Right ventricle myocardium inferior (tissue), 1 donor: ENCODE measurements at places on chromosomes 13 and 19.

DNA sequence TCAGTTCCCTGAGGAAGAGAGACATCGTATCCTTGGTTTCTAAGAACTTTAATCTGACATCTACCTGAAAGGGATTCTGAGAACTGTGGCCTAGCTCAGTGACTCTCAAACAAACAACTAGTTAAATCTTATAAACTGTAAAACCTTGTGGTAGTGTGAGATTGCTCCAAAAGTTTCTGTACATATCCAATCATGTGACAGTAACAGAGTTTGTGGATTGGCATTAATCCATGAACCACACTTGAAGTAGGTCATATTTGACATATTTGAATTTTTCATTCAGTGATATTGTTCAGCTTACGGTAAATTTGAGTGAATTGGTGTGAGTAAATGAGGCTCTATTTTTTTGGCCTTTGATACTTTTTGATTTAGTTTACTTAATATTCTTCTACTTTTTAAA, 15.0 kb downstream of the TDRD3 start:
- no peak for DNase-seq

- DNase-seq, result no peak
These were observed 40.9 kb downstream of the GNG7 start for GRCh38 chr19:2661615-2662014.

DNA sequence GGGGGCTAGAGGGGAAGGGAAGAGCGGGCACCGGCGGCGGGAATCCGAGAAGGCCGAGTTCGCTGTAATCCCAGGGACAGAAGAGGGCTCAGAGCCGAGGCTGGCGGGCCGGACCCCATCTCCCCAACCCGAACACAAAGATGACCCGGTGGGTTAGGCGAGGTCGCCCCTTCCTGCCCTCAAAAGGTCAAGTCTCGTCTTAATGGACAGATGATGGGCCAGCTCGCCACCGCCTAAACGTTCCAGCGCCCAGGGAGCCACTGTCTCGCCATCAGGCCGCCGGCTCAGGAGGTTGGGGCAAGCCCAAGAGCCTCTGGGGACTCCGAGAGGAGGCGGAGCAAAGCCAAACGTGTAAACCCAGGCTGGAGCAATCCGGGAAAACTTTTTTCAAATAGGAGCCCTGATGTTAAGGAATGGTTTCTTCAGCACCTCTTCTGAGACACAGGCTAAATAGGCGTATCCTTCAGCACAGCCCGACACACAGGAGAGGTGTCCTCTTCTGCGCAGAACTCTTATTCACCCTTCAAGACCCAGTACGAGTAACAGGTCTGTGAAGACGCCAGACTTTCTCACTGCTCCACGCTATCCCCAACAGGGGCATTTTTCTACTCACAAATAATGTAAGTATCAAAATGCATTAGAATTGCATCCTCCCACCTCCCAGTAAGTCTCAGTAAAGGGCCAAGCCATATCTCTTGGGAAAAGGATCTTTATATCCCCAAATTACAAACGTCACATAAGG, 6.3 kb upstream of the POU4F1 start:
- no peak for DNase-seq

- peak; percentile 52 for DNase-seq
These were observed 11.0 kb upstream of the SIGLEC11 start for GRCh38 chr19:49971991-49972411.

GRCh38 chr19:42201489-42202289, 15.8 kb downstream of the DEDD2 start:
- no peak for DNase-seq

DNA sequence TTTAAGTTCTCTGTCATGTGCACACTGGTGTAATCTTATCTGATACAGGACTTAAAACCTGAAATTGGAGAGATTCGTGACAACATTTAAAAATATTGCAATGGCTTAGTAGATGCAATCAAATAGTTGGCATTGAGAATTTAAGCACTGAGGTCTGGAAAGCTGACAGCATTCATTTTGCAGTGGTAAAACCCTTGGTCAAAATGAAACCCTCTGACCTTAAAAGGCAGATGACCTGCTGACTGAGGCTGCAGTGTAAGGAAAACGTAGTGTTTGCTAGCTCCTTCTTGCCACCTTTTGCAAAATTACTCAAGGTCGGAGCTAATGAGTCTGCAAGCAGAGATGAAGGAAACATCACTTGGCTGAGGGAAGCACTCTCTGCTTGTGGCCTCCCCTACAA, 150.6 kb downstream of the KCTD12 start:
- DNase-seq, result no peak

GRCh38 chr13:74868049-74868448, 613.9 kb downstream of the TBC1D4 start:
- no peak for DNase-seq

GRCh38 chr13:33514362-33514761, 228.8 kb upstream of the STARD13 start:
- DNase-seq, result no peak

DNA sequence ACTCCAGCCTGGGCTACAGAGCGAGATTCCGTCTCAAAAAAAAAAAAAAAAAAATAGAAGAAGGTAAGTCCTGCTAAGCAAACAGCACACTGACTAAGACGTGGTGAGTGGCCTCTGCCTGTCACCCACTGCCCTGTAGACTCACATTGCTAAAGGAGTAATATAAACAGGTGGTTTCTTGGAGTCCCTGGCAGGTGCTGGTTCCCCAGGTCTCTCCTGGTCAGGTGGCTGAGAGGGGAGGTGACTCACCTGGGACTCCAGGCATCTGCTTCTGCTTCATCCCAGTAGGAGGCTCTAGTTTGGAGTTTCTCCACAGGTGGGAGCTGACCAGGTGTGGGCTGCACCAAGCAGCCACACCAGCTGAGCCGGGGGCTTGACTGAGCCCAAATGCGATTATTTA, at the start of gene OR10H1:
OR10H1 (minus strand) TSS at position 359 of the 400 bp plus-strand sequence. CDS start 7,627 bp downstream, outside the sequence.
- DNase-seq, result no peak

GRCh38 chr19:30711826-30712225, 339.6 kb downstream of the ZNF536 start:
- DNase-seq, result no peak

GRCh38 chr19:30857388-30857787, 485.2 kb downstream of the ZNF536 start:
- no peak for DNase-seq

GRCh38 chr13:45951724-45952123, 100.2 kb upstream of the SIAH3 start:
- no peak for DNase-seq

DNA sequence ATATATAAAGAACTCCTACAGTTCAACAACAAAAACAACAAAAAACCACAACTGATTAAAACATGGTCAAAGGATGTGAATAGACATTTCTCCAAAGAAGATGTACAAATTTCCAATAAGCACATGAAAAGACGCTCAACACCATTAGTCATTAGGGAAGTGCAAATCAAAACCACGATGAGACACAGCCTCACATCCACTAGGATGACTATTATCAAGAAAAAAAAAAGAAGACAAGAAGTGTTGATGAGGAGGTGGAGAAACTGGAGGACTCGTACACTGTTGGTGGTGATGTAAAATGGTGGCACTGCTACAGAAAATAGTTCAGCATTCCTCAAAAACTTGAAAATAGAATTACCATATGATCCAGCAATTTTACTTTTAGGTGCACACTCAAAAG, 61.0 kb upstream of the SOX1 start:
- DNase-seq, result no peak

- DNase-seq, result no peak
These were observed 18.8 kb downstream of the ZC3H4 start for GRCh38 chr19:47094557-47095475.

GRCh38 chr13:23547000-23547590, 23.1 kb upstream of the TNFRSF19 start:
- peak; percentile 78 for DNase-seq

- DNase-seq, result no peak
These were observed 10.8 kb downstream of the F2RL3 start for GRCh38 chr19:16899566-16900075.

- no peak for DNase-seq
These were observed 211.2 kb upstream of the RXFP2 start for GRCh38 chr13:31528176-31528575.

DNA sequence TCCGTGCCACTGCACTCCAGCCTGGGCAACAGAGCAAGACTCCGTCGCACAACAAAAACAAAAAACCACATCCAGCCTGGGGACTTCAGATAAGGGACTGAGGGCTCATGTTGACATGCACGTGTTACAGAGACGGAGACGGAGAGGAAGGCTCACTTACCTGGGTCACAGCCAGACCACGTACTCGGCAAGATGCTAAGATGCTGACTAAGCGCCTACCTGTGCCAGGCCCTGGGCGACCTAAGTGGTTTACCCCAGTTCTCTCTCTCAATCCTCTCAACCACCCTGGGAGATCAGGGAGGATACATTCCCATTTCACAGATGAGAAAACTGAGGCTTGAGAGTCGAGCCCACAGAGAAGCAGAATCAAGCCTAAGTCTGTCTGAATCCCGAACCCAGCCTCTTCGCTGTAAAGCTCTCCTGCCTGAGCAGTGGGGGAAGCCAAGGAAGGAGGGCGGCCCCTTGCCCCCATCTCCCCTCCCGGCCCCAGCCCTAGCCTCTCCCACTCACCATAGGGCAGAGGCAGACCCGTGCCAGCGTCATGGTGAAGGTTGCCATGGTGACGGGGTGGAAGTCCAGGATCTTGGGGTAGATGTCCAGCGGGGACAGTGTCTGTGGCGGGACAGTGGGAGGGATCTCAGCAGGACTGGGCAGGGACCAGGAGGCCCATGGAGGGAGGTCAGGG, 13.5 kb downstream of the ERCC2 start:
- peak; percentile 13 for DNase-seq

DNA sequence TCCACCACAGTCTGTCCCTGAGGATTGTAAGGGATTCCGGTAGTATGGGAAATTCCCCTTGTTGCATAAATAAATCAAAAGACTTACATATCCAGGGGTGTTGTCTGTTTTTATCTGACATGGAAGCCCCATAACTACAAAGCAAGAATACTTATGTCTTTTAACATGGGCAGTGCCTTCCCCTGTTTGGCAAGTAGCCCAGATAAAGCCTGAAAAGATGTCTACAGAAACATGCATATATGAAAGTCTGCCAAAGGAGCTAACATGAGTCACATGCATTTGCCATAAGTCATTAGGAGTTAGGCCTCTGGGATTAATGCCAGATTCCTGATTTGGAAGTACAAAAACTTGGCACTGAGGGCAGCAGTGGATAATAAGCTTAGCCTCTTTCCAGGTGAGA, 62.1 kb downstream of the ZNF737 start:
- DNase-seq, result no peak

- DNase-seq, result no peak
These were observed 276.9 kb downstream of the UQCRFS1 start for GRCh38 chr19:28936001-28936400.

DNA sequence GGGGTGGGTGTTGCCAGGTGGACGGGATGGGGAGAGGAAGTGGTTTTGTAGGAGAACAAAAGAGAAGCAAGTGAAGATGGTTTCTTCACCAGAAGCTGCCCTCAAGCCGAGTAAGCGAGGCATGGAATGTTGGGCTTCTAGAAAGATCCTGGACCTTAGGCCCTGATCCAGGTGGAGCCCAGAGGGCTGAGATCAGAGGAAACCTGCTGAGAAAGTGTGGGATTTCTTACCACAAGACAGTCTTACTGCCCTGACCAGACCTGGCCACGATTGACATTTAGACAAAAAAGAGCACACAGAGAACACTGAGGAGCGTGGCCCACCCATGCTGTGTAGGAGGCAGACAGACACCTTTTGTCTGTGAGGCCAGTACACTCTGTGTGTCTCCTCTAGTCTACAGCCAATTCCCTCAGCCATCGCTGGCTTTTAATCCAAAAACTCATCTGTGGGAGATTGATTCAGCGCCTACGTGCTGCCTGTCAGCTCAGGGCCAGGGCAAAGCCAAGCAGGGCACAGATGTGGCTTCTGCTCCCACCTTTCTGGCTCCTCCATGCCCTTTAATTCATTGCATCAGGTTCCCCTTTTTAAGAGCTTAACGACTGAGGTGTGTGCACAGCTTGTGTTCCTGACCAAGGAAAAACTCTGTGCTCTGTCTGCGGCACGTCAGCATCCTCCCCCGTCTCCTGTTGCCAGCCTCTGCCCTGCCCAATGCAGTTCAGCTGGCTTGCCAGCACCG, 123.3 kb downstream of the AKAP11 start:
- DNase-seq, result no peak

GRCh38 chr13:95533545-95534160, 18.9 kb upstream of the CLDN10 start:
- no peak for DNase-seq

GRCh38 chr13:112904436-112904960, 64.5 kb upstream of the MCF2L start:
- no peak for DNase-seq

DNA sequence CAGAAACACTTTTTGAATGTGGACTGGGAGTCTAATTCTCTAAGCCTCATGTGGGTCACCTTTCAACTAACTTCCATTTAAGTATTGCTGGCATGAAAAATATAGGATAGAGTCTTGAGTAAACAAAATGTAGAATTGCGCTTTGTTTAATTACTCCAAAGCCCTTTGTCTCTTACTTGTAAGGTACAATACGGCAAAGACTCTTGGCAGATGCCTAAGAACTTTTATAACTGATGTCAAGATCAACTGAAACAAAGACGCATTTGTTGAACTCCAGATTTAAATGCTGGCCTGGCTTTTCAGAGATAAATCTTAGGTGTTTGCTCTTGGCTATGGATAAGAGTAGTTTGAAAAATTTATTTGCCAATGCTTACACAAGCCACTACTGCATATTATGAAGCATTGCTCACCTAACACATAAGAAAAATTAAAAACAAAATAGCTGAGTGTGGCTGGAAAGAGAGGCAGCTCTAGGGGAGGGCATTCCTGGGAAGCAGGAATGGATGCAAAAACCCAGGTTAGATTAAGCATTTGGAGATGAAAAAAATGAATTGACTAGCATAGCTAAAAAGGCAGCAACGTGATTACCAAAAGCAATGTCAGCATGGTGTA, 107.3 kb upstream of the STARD13 start:
- no peak for DNase-seq

DNA sequence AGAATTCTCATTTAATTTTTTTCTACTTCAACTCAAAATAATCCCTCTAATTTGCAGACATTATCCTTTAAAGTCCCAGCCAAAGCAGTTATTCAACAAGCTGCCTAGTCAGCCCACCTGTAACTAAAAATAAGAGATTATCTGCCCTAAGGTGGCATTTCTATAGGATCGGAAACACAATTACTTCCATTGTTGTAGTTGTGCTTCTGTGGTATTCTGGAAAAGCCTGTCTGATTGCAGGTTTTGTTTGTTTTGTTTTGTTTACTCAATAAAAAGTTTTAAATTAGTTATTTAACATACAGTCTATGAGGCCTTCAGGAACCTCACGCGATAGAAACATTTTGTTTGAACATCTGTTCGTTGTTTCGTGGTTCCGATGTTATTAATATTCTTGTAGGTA, 101.0 kb downstream of the ZIC5 start:
- DNase-seq, result no peak

GRCh38 chr19:42577016-42577415, 17.7 kb downstream of the CEACAM8 start:
- no peak for DNase-seq

GRCh38 chr19:493391-494170, 2.7 kb upstream of the MADCAM1 start:
- DNase-seq, result no peak

GRCh38 chr19:42281146-42281826, 12.2 kb downstream of the CIC start:
- peak; percentile 83 for DNase-seq

GRCh38 chr13:68888832-68889231, 1218.8 kb upstream of the ATXN8OS start:
- DNase-seq, result no peak

GRCh38 chr19:44718441-44719261, 19.7 kb downstream of the CEACAM16 start:
- peak; percentile 85 for DNase-seq

- DNase-seq, result no peak
These were observed 10.2 kb upstream of the DCUN1D2 start for GRCh38 chr13:113500530-113501265.

- no peak for DNase-seq
These were observed 51.6 kb upstream of the UBL3 start for GRCh38 chr13:29901710-29902631.

- DNase-seq, result no peak
These were observed 991.6 kb upstream of the SLC10A2 start for GRCh38 chr13:104057861-104058260.
